Activated CD4-positive, alpha-beta T cell treated with anti-CD3 and anti-CD28 coated beads, Interleukin-2, amount 50 U/mL, for 4 hours (primary cell): ENCODE measurements at places on chromosomes 3 and 15.

DNA sequence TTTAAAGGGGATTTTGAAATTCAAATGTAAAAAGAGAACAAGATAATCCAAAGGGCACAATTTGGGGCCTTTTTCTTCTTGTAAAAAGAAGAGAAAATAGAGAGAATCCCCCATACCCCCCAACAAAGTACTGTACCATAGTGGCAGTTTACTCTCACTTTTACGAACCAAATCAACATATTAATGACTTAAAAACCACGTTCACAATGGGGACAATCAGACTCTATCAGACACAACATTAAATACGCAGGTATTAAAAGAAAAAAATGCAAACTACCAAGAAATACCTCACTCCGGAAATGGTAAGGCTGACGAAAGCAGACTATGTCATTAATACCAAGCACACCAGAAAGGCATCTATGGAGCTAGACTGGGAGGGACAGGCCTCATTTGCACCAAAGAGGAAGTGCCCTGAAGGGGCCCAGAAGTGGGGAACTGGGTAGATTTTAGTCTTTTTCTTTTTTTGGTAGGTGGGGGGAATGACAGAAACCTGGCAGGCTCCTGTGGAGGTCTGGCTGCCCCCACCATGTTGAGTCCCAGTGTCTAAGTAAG is 134.3 kb downstream of the TIGIT start:
- DNase-seq: no peak

DNA sequence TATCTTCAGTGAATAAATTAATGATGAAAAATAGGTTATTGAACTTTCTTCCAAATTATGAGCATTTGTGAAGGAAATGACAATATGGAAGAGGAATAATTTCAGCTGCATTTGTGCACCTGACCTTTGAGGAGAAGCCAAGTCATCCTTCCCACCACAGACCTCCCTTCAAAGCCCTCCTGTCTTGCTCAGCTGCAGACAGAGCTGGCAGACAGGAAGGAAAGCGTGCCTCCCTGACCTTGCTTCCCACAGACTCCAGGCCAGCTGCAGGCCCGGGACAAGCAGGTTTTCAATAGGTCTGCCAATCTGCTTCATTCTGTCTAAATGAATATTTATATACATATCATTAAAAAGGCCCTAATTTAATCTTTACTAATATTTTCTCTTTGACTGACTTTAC is 152.9 kb upstream of the RBMS3 start:
- no peak for DNase-seq

DNA sequence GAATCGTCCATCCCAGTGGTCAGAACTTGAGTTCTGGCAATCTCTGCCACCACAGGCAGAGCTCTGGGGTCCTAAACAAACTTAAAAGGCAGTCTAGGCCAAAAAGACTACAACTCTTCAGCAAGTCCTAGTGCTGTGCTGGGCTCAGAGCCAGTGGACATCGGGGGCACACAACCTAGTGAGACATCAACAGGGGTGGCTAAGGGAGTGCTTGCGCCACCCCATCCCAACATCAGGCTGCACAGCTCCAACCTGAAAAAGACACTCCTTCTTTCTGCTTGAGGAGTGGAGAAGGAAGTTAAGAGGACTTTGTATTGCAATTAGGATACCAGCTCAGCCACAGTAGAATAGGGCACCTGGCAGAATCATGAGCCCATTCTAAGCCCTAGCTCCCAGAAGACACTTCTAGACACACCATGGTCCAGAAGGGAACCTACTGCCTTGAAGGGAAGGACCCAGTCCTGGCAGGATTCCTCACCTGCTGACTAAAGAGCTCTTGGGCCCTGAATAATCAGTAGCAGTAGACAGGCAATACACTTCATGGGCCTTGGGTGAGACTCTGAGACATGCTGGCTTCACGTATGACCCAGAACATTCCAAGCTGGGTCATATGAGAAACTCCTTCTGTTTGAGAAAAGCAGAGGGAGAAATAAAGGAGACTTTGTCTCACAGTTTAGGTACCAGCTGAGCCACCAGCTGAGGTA is 72.0 kb downstream of the TFDP2 start:
- no peak for DNase-seq

DNA sequence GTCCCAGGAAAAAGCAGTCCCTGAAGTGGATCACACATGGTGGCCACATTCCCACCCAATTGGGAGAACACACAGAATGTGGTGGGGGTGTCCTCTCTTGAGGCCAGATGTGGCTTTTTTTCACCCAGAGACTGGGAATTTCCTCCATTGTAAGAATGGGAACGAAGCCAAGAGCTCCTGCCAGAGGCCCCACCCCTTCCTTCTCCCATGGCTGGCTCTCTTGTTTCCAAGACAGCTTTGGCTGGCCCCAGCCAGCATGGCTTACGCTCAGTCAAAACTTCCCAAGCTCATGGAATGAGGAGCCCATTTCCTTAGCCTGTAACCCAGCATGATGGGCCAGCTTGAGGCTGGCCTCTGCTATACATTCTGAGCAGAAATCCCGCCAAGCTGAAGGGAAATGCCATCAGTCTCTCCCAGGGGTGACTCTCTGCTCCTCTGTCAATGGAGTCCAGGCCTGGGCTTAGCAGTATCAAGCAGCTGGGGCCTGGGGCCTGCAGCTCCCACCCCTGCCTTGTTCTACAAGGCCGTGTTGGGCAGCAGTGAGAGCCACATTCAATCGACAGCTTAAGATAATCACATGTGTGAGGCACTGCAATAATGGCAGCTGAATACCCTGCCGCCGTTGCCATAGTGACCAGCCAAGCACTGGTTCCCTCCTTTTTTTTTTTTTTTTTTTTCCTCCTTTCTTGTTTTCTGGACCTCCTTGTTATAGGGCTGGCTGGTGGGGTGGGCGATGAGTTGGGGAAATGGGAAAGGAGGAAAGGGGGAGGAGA is 142.4 kb downstream of the EPHB1 start:
- DNase-seq: no peak

GRCh38 chr3:181913254-181913653 is 201.5 kb downstream of the SOX2 start:
- DNase-seq: no peak

DNA sequence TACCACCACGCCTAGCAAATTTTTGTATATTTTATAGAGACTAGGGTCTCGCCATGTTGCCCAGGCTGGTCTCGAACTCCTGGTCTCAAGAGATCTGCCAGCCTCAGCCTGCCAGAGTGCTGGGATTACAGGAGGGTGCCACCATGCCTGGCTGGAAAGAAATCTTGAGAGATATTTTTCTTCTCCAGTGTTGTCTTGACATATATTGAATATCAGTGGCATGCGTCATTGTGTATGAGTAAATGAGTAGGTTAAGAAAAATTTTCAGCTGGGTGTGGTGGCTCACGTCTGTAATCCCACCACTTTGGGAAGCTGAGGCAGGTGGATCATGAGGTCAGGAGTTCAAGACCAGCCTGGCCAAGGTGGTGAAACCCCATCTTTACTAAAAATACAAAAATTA is 3.5 kb upstream of the PIF1 start:
- DNase-seq: no peak

GRCh38 chr15:90334304-90334731 is 17.8 kb upstream of the ZNF774 start:
- DNase-seq: no peak

GRCh38 chr3:161852744-161853143 is 356.1 kb downstream of the OTOL1 start:
- no peak for DNase-seq

DNA sequence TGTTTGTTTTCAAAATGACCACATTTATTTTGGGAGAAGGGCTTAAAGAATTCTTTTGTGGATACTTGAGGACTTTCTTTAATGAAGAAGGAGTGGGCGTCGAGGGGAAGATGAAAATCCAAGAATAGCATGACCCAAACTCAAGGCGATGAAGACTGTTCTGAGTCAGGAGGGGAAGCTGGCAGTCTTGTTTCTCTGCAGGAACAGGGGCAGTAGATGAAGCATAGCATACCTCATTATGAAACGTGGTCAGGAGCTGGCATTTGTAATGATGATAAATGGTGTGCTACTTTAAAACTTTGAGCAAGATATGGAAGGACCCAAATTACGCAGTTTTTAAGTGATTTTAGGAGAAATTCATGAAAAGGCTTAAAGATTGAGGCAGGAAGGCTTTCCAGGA is 549.0 kb downstream of the IGSF11 start:
- DNase-seq: no peak

GRCh38 chr3:111714305-111714704 is 119.2 kb upstream of the ZBED2 start:
- no peak for DNase-seq

GRCh38 chr3:170344971-170345370 is 12.5 kb upstream of the SKIL start:
- DNase-seq: no peak

- no peak for DNase-seq
Measured at GRCh38 chr3:45199837-45200648, 26.0 kb downstream of the TMEM158 start.

GRCh38 chr15:55168350-55168974 is 28.3 kb downstream of the RSL24D1 start:
- peak; percentile 32 for DNase-seq

DNA sequence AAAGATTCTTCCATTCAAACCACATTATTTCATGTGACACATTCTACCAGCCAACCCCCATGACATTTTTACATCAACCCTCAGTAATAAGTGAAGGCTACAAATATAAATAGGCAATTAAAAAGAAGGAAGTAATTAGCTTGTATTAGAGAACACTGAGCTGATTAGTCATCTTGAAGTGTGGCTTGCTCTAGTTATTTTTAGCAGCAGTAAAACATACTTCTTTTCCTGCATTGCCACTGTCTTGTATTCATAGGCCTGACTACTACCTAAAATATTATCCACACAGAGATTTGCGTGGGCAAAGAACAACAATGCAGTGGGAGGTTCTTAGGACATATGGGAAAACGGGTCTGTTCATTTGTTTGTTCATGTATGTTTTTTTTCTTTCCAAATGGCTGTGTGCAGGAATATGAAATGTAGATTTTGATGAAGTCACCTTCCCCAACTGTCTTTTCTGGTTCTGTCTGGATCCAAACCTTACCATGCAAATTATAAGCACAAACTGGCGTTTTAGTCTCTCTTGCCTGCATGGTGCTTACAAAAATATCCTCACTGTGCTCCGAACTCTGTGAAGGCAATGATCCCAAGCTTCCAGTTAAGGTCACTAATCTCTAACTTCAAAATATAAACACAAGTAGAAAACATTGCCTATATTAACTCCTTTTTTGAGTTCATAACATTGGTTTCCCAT is 31.5 kb upstream of the TM4SF4 start:
- DNase-seq: no peak

DNA sequence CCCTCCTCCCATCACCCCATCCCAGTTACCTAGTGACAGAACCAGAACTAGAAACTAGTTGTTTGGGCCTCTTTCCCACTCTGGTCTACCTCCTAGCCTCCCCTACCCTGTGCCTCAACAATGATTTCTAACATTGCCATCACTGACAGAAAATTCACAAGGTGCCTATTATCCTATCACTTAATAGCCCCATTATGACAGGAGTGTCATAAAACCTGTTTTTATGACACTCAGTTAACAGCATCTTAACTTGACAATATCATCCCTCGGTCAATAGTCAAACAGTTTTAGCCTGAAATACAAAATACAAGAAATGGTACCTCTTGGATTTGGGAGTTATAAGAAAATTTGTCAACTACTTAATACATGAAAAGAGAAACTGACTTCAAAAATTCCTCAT is 46.5 kb downstream of the ULK4 start:
- no peak for DNase-seq

GRCh38 chr3:85054579-85054978 is 95.8 kb downstream of the CADM2 start:
- no peak for DNase-seq

DNA sequence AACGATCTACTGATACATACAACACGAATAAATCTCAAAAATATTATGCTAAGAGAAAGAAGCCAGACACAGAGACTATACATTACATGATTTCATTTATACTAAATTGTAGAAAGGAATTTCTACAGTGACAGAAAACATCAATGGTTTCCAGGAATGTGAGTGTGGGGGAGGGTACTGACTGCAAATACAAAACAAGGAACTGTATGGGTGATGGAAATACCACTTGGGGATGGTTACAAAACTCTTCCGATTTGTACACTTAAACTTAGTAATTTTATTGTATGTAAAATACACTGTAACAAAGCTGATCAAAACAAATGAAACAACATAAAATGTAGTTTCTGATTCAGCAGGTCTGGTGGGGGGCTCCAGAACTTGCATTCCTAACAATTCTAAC is 45.8 kb upstream of the IP6K2 start:
- DNase-seq: no peak

DNA sequence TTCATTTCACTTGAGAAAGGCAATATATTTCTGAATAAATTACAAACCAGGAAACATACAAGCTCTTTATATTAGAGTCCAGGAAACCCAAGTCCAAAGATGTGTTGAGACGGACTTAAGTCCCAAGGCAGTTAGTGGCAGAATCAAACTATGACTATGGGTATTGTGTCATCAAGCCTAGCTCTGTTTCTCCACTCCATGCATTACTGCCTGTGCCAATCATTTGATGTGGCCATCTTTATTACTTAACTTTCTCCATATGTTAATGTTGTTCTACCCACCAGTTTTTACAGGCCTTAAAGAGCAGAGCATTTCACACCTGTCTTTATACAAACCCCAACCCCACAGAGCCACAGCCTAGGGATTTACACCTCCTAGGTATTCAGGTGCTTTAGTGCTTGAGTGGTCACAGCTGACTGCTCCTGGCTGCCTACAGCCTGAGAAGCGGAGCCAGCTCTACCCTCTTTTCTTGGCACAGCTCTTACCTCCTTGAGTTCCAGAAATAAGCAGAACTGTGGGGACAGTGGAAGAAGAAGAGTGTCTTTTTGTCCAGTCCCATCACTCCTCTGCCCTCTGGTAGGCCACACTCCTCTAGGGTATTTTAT is 92.1 kb downstream of the DTWD1 start:
- no peak for DNase-seq

- no peak for DNase-seq
Measured at GRCh38 chr15:26698555-26698954, 74.3 kb downstream of the GABRB3 start.

DNA sequence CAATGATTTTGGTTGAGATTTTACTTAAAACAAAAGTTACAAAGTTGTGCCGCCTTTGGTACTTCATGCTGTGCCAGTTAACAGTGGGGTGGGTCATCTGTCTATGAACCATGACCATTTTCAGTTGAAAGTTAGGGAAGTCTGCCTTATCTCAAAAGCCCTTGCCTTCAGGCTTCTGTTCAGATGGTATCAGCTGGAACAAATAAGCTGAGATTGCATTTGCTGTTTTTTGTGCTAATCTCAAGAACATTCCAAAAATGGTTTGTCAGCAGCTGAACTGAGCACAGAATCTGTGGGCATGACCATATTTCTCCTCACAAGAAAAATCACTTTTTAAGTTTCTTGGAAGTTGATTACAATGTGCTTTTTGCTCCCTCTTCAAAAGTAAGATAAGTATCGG is 142.3 kb downstream of the IL5RA start:
- no peak for DNase-seq

GRCh38 chr3:100185847-100186246 is 71.5 kb upstream of the FILIP1L start:
- DNase-seq: no peak

GRCh38 chr3:16516695-16517481 is 3.4 kb upstream of the RFTN1 start:
- no peak for DNase-seq
